Skeletal muscle cell (primary cell): ENCODE measurements at places on chromosomes 5 and 9.

DNA sequence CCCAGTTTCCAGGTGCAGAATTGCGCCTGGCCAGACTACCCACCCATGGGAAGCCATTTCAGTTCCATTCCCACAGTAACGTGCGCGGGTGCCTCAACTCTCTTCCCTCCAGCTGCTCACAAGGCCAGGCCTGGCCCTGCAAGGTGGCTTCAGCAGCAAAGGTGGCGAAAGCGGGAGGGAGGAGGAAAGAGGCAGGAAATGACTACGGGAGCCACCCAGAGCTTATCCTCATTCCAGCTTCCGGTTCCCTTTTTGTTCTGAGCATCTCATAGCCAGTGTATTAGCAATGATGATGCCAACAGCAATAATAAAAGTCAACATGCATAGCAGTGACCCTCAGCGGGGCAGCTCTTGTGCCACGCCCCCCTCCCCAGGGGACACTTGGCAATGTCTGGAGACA lies 101.5 kb upstream of the BOD1 start:
- no peak for DNase-seq

- DNase-seq, result no peak
These were observed 237.4 kb downstream of the NR2F1-AS1 start for GRCh38 chr5:93343570-93343969.

DNA sequence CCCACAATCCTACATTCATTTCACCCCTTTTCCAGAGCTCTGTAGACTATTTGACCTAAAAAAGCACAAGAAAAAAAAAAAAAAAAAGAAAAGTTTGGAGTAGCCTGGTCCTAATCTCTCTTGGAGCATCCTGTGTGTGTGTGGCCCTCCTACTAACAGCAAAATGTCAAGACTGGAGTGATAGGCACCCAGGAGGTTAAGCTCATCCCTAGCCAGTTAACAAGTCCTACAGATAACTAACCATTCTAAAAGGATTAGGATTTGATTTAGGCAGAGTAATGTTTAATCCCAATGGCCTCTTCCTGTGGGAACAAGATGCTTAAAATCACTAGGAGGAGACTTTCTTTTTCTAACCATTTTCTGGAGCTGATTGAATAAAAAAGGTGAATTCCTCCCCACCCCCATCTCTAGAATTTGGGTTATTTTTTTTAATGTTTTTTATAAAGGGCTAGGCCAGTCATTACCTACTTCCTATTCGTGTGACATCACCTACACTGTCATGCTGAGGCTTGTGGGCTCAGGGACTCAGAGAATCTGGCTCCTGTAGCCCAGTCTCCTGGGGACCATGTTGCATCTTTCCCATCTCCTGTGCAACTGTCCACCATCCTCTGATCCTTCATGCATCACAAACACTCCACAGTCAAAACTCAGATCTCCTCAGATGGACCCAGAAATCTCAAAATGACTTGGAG lies 43.2 kb upstream of the NR3C1 start:
- DNase-seq, result no peak

DNA sequence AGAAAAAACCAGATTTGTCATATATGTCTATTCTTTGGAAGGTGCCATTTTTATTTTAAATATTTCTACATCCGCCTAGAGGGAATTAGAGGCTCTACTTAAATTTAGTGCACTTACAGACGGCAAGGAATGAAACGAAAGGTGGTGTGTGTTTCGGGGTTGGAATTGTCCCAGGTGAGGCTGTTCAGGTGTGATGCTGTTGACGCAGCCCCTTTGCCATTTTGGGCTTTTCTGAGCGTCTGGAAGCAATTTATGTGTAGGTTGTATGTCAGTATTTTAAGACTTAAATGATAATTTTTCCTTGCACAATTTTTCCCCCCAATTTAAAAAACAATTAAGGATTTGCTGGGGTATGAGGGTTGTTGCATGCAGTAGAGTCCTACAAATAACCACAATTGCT lies 2.0 kb downstream of the TENT4A start:
- no peak for DNase-seq

- no peak for DNase-seq
These were observed 62.9 kb downstream of the DRD1 start for GRCh38 chr5:175381130-175381529.

GRCh38 chr5:79640571-79641055 lies 28.4 kb downstream of the TENT2 start:
- no peak for DNase-seq

GRCh38 chr5:168432903-168433302 lies 53.4 kb upstream of the RARS1 start:
- DNase-seq, result no peak

DNA sequence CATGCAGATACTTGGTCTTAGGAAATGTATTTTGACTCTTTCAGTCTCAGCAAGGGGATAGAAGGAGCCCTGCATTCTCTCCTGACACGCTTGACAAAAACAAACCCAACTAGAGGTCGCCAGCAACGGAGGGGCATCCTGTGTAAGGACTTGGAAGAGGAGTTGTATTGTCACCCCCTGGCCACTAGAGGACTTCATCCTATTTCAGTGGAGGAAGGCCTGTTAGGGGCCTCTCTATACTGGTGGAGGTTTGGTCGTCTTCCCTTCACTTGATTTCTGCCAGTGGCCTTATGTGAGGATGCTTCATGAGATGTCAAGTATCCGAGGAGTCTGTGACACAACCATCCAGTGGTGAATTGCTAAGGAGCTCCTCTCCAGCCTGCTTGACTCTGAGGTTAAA lies 122.8 kb upstream of the STC2 start:
- no peak for DNase-seq

DNA sequence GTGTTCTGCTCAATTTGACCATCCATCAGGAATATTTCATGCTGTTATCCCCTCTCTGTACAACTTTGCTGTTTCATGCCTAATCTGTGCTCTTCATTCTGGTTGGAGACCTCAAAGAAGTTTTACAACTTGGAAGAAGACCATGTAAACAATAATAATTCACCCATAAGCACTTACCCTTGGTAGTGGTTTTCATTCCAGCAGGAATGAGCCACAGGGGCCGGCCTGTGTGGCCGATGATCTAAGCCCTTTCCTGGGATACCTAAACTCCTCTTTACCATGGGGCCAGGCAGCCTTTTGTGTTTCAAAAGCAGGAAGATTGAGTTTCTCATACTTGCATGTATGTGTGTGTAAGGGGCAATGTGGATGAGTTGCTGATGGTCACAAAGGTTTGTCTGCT lies 165.0 kb downstream of the FGF1 start:
- no peak for DNase-seq

DNA sequence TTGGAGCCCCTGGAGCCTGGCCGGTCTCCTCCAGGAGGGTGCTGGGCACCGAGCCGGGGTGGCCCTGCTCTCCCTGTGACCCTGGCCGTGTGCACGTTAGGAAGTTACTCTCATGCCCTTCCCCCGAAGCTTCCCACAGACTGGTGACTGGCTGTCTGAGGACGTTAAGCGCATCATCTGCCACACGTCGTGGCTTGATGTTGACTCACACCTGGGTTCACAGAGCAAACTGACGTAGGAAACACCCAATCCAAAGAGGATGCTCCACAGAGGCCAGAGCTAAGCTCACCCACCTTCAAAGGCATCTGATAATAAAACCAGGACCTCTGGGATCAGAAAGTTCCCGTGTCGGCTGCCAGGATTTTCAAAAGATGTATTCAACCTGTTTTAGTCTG lies 152.9 kb upstream of the PHYKPL start:
- DNase-seq, result no peak

DNA sequence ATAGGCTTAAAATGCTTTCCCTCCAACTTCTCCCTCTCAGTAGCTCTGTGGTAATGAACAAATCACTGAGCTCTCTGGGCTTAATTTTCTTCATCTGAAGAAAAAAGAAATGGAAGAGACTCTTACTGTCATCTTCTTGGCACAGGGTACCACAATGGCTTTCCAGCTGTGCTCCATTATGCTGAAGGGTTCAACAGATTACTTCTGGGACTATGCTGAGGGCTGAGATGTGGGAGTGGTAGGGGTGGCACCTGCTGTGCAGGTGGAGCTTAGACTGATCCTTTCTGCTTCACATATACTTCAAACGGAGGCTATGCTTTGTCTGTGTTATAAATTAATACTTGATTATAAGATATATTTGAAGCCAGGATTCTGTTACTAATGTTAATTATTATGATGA lies 840.2 kb upstream of the C9orf72 start:
- no peak for DNase-seq

DNA sequence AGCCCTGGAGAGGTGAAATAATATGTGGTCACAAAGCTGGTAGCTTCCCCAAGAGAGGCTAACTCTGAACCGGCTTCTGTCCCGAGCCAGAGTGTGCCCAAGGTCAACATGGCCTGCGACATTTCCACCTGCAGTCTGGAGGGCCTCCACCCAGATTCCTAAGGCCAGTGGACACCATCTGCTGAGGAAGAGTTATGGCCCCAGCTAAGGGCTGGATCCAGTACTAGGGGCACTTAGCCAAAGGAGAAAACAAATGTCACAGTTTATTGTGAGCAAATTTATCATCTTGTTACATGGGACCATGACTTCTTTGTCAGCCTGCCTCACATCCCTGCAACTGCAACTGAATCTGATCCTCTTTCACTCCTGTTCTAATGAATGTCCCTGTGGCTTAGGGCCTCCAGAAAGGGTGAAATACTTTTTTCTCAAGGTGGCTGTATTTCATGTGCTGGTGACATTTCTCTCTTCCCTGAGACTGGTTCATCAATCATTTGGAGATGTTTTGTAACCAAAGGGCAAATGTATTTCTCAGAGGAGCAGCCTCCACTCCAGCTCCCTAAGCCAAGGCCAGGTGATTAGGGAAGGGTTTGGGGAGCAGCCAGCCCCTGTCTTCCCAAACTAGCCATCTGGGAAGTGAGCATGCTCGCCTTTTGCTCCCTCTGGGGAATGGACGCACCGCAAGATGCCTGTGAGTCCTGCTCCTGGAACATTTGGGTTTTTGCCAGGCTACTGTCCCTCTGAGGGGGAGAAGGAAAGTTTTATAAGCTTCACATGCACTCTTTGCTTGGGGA lies 148.3 kb downstream of the CMYA5 start:
- DNase-seq, result peak; percentile 40

- no peak for DNase-seq
These were observed 65.7 kb upstream of the SYK start for GRCh38 chr9:90735952-90736351.

GRCh38 chr9:109604781-109605180 lies 106.7 kb upstream of the PTPN3 start:
- no peak for DNase-seq
